NCI-H2081 treated with DMSO at 0.1 percent for 48 hours (cell line): ENCODE measurements at places on chromosomes 2 and 18.

DNA sequence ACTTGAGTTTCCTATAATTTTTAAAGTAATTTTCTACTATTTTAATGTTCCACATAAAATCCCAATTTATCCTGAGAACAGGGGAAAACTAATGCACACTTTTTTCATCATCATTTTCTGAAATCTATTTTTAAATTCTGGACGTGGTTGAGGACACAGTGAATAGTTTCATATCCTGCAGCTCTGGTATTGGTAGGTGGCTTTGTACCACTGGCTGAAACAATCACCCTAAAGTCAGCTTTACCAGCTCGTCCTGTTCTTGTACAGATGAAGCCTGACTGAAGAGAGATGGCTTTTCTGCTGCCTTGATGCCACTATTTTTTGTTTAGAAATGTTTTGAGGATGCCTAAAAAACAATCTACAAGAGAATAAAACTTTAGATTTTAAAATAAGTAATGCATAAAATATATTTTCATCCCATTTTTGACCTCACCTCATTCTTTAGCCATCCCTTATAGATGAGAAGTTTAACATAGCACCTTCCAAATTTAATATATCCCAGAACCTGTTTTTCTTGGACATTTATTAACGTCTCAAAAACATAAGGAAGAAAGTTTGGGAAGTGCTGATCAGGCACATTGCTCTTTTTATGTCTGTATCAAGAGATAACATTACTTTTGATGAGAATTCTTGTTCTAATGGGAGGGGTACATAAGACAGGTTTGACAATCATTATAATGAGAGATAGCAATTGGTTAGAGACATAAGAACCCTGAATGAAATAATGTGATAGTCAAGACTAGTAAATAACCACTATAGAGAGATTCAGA, 80.9 kb downstream of the GALNT1 start:
- no peak for DNase-seq

DNA sequence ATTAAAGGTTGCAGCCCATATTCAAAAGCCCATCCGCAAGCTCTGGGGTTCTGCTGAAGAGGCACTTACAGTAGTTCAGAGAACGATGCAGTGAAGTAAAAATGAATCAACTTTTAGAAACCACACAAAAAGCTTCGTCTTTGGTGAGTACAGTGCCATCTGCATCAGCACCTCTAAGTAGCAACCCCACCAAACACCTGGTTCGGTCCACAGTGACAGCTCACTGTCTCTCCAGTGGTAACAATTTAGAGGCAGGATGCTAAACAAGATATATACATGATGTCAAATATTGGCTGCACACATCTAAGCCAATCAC, 275.4 kb upstream of the TCF4 start:
- DNase-seq, result no peak

- DNase-seq, result no peak
These were observed 138.6 kb downstream of the DNER start for GRCh38 chr2:229575569-229576315.

- no peak for DNase-seq
These were observed 3.0 kb upstream of the ASPRV1 start for GRCh38 chr2:69964353-69964841.

GRCh38 chr18:80143881-80144280, 34.8 kb downstream of the ADNP2 start:
- no peak for DNase-seq

- no peak for DNase-seq
These were observed 94.0 kb downstream of the NYAP2 start for GRCh38 chr2:225493420-225494099.

- DNase-seq, result no peak
These were observed 37.8 kb downstream of the GPR155 start for GRCh38 chr2:174449033-174449432.

GRCh38 chr2:201414099-201415023, 36.9 kb downstream of the TRAK2 start:
- DNase-seq, result no peak

- no peak for DNase-seq
These were observed 395.4 kb upstream of the CYRIA start for GRCh38 chr2:17061028-17061427.

DNA sequence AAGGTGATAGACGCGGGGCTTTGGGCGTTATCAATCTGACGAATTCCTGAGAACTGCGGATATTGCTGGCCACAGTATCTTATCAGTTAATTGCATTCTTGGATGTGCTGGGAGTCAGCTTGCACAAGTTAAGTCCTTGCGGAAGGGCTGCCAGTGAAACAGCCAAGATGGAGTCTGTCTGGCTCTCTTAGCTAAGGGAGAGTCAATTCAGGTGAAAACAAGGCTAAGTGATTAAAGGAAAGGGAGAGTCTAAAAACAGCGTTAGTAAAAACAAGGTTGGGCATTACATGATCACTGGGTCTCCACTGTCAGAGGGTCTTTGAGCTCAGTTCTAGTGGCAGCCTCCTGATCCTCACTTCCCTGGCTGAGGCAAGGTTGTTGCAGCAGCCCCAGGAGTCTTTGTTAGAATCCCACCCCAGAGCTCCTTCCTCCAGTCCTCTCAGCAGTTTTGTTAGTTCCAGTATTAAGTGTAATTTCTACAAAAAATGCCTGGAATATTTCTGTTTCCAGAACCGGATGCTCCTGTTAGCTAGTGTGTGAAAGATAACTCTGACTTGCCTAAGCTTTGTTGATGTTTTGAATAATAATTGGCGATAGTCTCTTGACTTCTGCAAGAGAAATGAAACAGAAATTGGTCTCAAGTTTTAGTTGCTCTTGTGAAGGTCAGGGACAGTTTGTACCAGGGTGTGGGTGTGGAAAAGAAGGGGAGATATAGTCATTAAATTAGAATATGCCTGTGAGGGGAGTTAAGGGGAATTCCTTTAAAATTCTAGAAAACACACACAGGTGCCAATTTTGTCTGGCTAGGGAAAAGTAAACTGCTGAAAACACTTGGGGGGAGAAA, 10.6 kb downstream of the CFLAR start:
- no peak for DNase-seq

GRCh38 chr2:113197347-113198047, 23.7 kb downstream of the PSD4 start:
- DNase-seq, result no peak

GRCh38 chr2:207434306-207434705, 95.5 kb upstream of the CREB1 start:
- no peak for DNase-seq

DNA sequence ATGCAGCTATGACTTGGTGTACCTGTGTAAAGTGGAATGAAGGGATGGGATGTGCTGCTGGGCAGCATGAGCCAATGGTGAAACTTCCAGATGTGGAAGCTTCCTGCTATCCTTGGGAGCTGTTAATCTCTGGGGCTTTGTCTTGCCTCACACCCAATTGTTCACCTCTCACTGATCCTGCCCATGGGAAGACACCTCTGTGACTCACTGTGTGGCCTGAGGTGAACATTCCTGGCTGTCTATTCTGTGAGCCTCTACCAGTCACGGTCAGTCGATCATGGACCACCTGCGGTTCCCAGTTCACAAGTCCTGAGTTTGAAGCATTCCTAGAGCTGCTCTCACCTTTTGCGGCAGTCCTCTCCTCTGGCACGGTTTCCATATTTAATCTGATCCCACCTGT, 12.1 kb downstream of the NEURL3 start:
- no peak for DNase-seq

DNA sequence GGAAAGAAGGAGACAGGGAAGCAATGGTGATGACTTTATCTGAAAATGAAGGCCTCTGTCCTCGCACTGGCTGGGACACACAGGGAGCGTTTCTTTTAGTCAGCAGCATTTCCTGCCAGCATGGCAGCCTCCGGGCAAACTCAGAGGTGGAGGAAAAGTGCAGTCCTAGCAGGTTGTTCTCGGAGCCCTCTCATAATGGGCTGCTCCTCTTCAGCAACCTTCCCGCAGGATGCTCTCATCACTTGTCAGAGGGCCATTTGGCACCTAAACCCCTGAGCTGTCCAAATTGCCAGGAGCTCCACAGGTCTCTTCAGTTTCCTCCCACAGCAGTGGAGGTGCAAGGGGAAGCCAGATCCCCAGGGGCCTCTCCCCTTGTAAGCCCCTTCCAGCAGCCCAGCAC, 6.2 kb downstream of the STK39 start:
- DNase-seq, result no peak

- DNase-seq, result no peak
These were observed 109.7 kb upstream of the PKDCC start for GRCh38 chr2:41937921-41938708.

- DNase-seq, result no peak
These were observed 62.3 kb upstream of the TMEM178A start for GRCh38 chr2:39603436-39603835.

GRCh38 chr2:6930923-6931647, 13.9 kb downstream of the RNF144A start:
- DNase-seq, result no peak

GRCh38 chr18:76275727-76276313, 219.2 kb downstream of the ZNF516 start:
- DNase-seq, result no peak

GRCh38 chr2:112433932-112434730, 686 bp upstream of the RGPD8 start:
- no peak for DNase-seq

DNA sequence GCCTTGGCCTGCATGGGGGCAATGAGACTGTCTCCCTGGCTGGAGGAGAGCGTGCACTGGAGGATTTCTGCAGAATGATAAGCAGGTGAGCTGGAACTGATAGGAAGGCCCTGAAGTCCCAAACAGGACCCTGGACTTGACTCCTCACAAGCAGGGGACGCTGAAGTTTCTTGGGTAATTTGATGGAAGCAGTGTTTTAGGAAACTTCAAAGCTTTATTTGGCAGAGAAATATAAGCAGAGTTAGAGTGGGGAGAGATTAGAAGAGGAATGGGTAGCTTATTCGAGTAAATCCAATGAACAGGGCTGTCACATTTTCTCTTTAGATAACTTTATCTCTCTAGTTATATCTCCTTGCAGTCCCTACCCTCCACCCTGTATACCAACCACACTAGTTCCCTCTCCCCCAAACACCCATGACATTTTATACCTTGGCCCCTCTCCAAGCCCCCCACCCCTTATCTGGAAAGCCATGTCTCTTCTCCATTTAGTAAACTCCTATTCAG, 73.6 kb upstream of the IGFBP5 start:
- DNase-seq, result no peak

GRCh38 chr2:197196541-197197180, 113.9 kb downstream of the ANKRD44 start:
- no peak for DNase-seq

DNA sequence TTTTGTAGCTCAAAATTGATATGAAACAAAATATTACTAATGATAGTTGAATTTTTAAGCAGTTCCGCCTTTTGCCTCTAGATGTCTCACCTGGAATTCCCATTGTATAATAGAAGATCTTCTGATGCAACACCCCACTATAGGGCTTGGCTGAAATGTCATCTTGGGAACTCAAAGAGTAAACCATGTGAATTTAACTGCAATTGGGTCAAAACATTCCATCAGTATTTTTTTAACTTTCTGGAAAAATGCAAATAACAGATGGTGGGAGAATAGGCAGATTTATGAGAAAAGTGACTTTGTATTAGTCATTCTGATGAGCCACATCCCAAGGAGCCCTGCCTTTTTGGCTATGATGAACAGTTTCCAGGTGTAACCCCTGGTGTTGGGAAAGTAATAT, 489.9 kb downstream of the NYAP2 start:
- DNase-seq, result no peak

- no peak for DNase-seq
These were observed 82.2 kb downstream of the CELF4 start for GRCh38 chr18:37483221-37483971.

DNA sequence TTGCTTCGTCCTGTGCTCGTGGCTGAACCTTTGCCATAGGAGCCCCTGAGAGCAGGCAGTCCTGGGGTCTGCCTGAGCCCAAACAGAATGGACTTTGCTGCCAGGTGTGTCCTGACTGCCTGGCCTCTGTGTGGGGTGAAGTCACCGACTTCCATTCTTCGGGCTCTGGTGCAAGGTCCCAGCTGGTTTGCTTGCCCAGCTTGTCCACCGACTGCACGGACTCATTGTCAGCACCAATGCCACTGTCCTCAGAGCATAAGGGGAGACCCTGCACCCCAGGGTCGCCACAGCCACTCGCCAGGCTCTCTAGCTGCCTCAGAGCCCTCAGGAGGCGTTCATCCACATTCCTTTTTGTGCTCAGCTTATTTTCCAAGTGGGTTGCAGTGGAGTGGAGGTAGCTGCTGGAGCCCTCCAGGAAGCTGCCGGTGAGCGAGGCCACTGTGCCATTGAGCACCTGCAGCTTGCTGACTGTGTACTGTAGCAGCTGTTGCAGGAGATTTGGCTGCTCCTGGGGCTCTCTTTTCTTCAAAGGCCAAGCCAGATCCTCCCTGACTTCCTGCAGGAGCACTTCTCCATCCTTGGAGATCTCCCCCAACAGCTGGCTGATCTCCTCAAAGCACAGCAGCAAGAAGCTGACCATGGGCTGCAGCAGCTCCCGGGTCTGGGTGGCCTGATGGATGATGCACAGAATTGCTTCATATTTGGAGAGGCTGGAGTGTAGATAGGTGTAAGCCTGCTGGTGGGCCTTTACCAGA, 1.2 kb downstream of the PCARE start:
- DNase-seq, result no peak

GRCh38 chr18:48714873-48715272, 176.0 kb downstream of the CTIF start:
- DNase-seq, result no peak

GRCh38 chr2:123791207-123791606, 233.9 kb upstream of the CNTNAP5 start:
- DNase-seq, result no peak

- DNase-seq, result no peak
These were observed 7.5 kb downstream of the LPIN2 start for GRCh38 chr18:3005462-3005861.

- DNase-seq, result no peak
These were observed 42.0 kb upstream of the OTOS start for GRCh38 chr2:240182476-240182875.

DNA sequence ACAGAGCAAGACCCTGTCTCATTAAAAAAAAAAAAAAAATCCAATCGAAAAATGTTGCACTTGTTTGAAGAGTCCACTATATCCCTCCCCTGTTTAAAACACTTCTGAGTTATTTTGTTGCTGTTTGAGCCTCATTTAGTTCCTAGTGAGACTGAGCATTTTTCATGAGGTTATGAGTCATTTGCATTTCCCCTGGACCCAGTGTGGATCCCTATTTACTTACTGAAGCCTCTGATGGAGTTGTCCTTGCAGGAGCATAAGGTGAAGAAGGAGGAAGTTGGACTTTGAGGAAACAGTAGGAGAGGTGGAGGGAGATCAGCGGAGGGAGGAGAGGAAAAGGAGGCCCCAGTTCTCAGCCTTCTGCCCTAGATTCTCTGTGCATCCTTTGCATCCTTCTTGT, 5.1 kb downstream of the CXCR1 start:
- no peak for DNase-seq
